Epithelial cell of prostate (primary cell): ENCODE measurements at places on chromosomes 6 and 20.

- no peak for DNase-seq
Measured at GRCh38 chr6:20313051-20313450, 88.6 kb upstream of the E2F3 start.

- no peak for DNase-seq
Measured at GRCh38 chr6:104799134-104799657, 60.5 kb downstream of the HACE1 start.

DNA sequence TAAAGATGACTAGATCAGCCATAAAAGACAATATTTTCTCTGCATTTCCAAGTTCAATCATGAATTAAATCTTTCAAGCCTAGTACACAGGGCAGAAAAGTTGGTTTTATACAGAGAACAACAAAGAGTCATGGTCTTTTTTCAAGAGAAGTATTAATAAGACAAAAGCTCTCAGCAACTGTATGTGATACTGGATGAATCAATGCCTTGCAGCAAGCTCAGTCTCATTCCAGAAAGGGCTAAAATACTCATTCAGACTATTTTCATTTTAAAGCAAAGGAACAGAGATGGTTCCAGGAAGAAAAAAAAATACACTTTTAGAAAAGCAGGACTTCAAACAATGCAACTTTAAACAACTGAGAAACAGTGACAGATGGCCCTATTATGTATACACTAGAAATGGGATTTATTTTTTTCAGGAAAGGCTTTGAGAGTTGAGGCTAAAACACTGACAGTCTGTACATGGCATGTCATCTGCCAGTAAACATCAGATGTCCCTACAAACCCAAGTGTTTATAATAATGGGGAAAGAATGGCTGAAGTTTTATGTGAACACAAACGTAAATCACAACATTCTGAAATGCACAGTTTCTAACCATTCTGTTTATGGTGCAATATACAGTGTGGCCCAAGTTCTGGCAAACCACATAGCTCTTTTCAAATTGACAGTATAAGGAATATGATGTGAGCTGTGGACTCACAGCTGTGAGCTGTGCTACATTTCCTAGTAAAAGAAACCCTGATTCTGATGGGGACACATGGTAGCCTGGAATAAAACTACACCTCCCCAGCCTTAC is 114.3 kb upstream of the DST start:
- DNase-seq, result no peak

GRCh38 chr6:150233843-150234269 is 91.0 kb downstream of the PPP1R14C start:
- no peak for DNase-seq

DNA sequence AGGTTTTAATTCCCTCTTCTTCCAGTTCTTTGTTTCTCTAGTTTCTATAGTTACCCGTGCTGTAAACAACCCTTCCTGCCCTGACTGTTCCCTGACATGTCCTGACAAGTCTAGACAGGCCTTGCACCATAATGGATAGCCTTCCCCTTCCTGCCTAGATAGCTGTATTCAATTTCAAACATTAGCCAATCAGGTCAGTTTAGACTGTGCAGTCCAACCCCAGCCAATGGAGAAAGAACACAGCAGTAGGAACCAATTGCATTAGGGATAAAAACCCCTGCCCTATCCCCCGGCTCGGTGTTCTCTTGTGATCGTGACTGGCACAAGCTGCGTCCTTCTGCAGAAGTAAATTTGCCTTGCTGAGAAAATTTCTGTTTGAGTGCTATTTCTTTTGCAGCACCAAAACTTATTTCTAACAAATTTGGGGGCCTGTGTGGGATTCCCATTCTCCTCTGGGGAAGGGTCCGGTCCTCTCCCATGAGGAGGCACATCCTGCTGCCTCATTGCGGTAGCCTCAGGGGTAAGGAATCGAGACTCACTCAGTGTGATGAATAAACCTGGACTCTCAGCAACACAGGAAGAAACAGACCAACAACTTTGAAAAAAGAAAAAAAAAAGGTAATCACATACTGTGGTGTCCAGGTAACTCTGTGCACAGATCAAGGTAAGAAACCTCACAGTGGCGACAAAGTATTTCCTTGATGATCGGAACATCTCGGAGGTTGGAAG is 248.7 kb upstream of the ECI2 start:
- DNase-seq, result no peak

DNA sequence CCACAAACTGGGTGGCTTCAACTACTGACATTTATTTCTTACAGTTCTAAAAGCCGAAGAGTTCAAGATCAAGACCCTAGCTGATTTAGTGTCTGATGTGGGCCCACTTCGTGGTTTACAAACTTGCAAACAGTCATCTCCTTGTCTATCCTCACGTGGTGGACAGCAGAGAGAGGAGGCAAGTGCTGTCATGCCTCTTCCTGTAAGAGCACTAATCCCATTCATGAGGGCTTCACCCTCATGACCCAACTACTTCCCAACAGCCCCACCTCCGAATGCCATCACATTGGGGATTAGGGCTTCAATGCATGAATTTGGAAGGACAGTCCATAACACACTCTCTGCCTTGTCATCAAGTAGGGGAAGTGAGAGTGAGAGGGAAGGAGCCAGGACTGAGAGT is 15.6 kb upstream of the ISM1 start:
- DNase-seq, result peak; percentile 16

- DNase-seq, result no peak
Measured at GRCh38 chr6:106197441-106197840, 111.3 kb downstream of the PRDM1 start.

DNA sequence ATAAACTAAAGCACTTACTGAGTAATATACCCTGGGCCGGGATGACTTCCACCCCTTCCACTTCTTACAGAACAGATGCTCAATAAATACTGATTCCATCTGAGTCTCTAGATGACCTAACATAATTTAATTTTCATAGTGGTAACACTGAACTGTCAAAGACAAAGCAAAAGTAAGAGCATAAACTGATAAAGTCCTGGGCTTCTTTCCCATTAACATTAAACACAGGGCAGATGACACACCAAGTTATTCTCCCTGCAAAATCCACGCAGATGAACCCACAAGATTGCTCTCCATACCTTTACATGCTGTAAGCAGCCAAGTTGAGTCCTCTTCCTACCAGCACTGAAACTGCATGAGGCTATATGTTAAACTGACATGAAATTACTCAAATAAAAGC is 27.1 kb downstream of the AGPAT4 start:
- no peak for DNase-seq

DNA sequence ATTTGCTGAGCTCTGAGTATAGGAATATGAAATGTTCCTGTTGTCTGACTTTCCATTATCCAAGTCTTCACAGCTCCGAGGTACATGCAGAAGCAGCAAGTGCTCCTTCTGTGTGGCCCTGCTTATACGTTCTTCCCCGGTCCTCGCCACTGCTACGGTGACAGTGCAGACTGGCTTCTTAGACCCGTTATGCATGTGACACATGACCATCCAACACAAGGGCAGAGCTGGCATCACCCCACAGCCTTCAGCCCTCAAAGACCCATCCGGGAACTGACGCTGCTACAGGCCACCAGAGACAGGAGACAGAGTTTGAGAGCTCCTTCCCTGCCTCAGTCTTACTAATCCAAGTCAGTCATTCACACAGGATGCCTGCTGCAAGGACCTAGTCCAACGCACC is 70.4 kb downstream of the TRAM2 start:
- no peak for DNase-seq

DNA sequence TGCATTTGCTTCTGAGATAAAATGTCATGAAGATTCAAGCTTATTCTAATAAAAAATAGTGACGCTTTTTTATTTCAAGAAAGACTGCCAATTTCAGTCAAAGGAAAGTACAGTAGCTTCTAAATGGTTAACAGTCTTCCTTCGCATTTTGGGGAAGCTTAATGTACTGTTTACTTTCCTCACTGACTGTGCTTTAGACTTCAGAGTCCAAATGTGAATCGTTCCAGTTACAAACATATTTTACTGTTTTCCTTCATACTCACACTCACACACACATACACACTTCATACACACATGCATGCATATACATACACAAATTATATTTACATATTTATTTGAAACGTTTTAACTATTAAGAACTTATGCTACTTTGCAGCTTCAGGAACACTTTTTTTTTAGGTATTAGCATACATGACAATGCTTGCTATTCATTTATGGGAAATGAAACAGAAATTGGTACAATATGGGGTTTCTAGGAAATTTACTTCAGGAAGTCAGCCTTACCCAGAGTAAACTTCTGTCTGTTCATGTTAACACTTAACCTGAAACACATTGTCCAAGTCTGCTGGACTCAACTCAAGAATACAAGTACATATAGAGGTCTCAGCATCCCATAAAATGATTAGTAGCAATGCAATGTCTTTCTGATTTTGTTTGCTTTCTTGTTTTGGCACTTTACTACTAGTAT is 145.4 kb downstream of the RPS12 start:
- DNase-seq, result no peak

DNA sequence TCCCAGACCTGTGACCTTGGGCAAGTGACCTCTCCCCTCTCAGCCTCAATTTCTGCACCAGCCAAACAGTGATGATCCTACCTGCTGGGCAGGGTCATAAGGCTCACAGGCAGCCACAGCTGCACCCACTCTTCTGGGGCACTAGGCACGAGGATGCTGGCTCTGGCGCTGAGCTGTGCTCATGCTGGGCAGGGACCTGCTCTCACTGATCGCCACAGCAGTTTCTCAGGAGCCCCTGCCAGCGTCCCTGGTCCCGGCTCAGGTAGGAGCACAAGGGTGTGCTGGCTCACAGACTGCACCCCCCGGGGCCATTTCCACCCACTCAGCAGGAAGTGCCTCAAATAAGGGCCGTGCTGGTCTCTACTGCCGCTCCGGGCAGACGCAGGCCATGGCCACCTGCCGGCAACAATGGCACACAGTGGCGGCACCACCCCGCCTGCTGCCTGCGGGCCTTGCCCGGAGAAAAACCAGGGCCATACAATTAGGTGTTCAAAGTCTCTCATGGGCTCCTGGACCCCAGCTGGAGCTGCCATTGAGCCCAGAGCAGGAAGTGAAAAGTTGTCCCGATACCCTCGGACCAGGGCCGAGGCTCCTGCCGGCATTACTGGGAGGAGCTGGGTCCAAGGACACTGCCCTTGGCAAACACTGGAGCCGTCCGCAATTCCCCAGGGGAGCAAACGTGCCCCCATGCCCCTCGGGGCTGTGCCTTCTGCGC is 4.6 kb upstream of the CABLES2 start:
- DNase-seq, result no peak

DNA sequence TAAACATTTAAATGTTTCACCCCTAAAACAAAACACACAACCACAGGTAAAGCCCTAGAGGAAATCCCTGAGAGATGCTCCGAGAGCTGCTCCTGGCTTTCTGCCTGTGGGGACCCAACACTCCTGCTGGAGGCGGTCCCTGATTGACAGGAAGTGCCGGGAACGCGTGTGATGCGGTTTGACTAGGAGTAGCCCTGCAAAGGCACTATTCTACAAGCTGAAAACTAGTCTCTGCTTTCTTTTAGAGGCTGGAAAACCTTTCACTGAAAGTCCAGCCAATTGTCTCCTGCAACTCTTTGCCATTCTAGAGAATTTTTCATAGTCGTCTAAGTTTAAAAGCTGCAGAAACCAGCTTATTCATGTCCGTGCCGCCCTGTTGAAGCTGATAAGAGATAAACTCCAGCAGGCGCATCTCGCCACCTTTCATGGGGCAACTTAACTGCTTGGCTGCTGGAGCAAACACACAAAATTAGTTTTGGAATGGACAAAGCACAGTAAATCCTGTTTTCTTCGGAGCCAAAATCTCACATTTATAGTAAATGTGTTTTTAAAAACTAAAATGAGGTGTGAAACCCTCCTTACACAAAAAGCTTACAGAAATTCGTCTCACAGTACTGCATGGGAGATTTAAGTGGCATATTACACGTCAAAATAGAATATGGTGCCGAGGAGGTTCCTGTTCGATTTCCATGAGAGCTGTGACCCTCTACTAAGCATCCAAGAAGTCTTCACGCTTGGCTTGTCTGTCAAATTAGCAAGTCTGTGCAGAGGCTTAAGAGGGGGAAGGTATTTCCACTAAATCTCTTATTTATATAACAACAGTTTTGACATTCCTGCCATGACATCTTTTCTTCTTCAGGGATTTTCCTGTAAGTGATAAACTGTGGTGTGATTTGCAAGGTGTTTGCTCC is 46.9 kb downstream of the DACT2 start:
- no peak for DNase-seq

DNA sequence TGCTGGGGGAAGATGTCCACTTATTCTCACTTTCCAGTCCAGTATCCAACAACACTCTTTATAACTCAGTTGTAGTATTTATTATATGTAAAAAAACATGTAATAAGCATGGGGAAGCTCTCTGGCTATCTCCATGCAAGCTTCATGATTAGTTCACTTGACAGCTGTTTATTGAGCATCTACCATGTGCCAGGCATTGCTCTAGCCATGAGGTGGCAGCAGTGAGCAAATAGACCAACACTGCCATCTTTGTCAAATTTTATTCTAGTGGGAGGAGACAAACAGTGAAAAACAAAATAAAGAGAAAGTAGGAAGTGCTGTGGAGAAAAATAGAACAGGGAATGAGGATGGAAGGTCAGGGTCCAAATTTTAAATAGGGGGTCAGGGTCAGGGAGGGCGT is 131.8 kb downstream of the CFAP61 start:
- DNase-seq, result no peak

DNA sequence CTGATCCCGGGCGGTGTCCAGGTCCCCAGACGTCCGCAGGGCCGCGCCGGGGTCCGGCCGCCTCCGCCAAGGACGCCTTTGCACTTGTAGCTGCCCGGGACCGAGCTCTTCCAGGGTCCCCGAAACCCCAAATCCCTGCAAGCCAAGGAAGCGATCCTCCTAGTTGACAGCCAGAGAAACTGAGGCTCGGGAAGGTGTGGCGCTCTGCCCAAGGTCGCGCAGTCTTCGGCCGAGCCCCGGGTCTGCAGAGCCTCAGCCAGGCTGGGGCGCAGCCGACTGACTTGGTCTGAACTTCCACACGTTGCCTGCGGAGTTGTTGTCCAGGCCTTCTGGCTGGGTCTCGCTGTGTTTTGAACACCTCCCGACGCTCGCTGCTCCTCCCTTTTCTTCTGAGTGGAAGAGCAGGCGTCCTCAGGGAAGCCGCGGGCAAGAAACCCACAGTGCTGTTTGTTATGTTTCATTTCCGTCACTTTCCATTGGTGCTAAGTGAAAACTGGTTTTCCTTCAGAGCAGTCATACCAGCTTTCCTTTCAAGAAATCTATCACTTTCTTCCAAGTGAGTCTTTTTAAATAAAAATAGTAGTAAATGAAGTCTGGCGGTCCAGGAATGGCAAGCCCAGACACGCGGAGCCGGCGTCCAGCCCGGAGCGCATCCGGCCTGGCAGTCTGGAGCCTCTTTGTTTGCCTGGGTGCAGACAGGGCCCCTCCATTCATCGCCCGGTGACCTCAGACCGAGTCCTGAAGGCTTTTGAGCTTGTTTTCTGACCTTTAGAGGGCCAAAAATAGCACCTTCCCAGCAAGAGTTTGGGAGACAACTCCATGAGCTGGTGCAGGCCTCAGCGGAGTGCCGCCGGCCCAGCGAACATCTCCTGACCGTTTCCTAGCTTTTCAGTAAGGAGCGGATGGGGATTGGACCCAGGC is 698 bp downstream of the FAM210B start:
- DNase-seq, result peak; percentile 31

DNA sequence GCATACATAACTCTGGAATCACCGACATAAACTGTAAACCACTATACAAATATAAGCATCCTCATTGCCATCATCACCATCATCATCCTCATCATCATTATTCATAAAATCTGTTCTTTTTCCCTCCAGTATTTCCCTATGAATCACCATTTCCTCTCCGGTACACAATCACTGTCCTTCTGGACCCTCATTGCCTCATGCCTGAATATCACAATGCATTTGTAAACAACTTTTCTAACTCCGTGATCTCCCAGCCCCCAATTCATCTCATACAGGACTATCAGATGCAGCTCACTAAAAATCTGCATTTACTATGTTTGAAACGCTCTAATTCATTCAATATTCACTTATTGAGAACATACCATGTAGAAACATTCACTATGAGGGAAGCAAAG is 339.7 kb downstream of the TBC1D32 start:
- DNase-seq, result no peak
